NCI-H460 (cell line): ENCODE measurements at places on chromosomes 6 and 20. TPM values are rescaled to one million over a fixed set of nuclear protein-coding genes. Genes with fewer than 3 reads are reported as not detected.

The LPA gene
- not detected in 2 replicates for total RNA-seq

The MOG gene
- not detected in 2 replicates for total RNA-seq

The MROH8 gene
- 0.05 and 0.43 TPM in 2 replicates for total RNA-seq

The EYS gene
- total RNA-seq = not detected in 2 replicates

The BTN1A1 gene
- total RNA-seq = not detected in 2 replicates

The TUBB1 gene
- not detected in 2 replicates for total RNA-seq

The RAB44 gene
- total RNA-seq = not detected in 2 replicates

The CST7 gene
- total RNA-seq = not detected in 2 replicates

The CALHM4 gene
- not detected in 2 replicates for total RNA-seq

The OGFR gene
- 32.6 and 34.8 TPM in 2 replicates for total RNA-seq

The NKX2-4 gene
- not detected in 2 replicates for total RNA-seq

The TNXB gene
- 22.2 and 24.6 TPM in 2 replicates for total RNA-seq

The C20orf204 gene
- 0.75 and 0.87 TPM in 2 replicates for total RNA-seq

The REM1 gene
- not detected in 2 replicates for total RNA-seq

The NKX2-2 gene
- not detected in 2 replicates for total RNA-seq

The SHLD1 gene
- total RNA-seq = 2.7 and 4.8 TPM in 2 replicates
